ENCODE measurements at places on chromosomes 12 and 14.

GRCh38 chr12:25615119-25615518 lies 62.0 kb upstream of the LMNTD1 start:
- DNase-seq = no peak

DNA sequence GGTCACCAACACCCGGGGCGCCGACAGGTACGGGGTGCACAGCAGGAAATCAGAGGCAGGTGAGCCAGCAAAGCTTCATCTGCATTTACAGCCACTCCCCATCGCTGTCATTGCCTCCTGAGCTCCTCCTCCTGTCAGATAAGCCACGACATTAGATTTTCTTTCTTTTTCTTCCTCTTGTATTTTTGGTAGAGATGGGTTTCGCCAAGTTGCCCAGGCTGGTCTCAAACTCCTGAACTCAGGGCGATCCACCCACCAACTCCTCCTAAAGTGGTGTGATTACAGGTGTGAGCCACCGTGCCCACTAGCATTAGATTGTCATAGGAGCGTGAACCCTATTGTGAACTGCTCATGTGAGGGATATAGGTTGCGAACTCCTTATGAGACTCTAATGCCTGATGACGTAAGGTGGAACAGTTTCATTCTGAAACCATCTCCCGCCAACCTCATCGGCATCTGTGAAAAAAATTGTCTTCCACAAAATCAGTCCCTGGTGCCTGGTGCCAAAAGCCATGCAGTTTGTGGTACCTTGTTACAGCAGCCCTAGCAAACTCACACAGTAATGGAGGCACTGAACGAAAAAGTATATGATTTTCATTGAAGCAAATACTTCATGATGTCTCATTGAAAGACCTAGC lies 1.5 kb downstream of the STYK1 start:
- DNase-seq = no peak

GRCh38 chr12:93853698-93854478 lies 176.7 kb downstream of the CRADD start:
- no peak for DNase-seq

GRCh38 chr12:108645686-108646599 lies 12.2 kb upstream of the SELPLG start:
- no peak for DNase-seq

GRCh38 chr12:71938728-71939385 lies at the start of gene TPH2:
Gene TPH2, plus strand, starts transcription at chr12:71938845. Its CDS starts 142 bp downstream, at chr12:71938987.
- DNase-seq = no peak

- no peak for DNase-seq
Observed at GRCh38 chr14:65412856-65413738, 567 bp downstream of the FUT8 start.

DNA sequence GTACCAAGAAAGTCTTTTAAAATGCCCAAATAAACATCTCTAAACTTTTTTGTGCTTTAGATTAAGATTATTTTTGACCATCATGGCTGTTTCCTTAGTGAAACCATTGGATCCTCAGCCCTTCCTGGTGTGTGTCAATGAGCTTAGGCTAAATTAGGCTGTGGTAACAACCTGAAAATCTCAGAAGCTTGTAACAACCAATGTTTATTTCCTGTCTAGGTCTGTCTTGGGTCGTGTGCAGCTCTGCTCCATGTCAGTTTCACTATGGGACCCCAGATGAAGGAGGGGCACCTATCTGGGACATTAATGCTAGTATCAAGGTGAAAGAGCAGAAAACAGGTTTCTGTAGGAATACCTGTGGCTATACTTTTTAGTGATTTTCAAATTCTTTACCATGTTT lies 49.9 kb downstream of the KCNMB4 start:
- DNase-seq = no peak

- DNase-seq = no peak
Observed at GRCh38 chr12:94575024-94575423, 75.3 kb downstream of the TMCC3 start.

- no peak for DNase-seq
Observed at GRCh38 chr12:53287741-53288216, 7.6 kb upstream of the PFDN5 start.

DNA sequence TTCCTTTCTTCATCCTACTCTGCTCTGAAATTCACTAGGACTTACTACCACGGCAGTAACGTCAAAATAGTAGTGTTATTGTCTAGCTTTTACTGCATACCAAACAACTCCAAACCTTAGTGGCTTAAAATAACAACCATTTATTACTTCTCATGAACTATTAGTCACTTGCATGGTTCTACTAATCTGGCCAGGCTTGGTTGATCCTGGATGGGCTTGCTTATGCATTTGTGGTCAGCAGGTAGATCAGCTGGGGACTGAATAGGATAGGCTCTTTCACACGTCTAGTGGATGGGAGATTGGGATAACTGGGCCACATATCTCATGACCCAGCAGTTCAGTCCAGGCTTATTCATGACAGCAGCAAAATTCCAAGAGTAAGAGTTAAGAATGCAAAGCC lies 9.4 kb upstream of the SLC35F4 start:
- no peak for DNase-seq
